ENCODE measurements at places on chromosomes 4 and X.

DNA sequence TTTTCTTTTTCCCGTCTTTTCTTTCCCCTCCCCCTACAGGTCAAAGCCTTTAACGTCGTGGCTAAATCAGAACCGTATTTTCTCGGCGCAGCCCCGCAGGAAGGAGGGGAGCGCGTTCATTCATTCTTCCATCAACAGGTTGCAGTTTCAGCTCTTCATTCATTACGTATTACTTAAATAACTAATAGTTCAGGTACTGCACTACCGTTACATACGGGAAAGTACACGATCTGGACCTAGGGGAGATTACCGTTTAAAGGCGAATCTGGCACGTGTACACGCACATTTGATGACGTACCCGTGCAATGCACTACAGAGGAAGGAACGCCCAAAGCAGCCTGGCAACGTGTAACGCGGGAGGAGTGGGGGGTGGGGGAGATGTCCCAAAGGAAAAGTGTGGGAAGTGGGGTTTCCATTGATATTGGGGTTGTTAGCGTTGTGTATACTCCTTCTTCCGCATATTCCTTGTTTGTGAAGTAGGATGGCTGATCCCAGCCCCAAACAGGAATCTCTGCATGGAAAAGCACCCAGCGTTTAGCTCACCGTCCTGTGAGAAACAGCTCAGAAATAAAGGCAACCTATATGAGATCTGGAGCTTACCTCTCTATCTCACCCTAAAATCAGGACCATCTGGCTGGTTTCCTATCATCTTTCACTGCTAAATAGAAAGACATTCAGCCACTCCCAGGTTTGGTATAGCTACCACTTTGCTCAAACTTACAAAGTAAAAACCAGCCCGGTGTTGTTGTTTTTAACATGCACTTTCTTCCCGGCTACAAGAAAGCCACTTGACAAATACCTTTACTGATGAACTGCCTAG, 585 bp upstream of the SEC24D start:
- peak; percentile 14 for DNase-seq

GRCh38 chrX:10697616-10698317, 77.4 kb upstream of the MID1 start:
- DNase-seq = no peak

DNA sequence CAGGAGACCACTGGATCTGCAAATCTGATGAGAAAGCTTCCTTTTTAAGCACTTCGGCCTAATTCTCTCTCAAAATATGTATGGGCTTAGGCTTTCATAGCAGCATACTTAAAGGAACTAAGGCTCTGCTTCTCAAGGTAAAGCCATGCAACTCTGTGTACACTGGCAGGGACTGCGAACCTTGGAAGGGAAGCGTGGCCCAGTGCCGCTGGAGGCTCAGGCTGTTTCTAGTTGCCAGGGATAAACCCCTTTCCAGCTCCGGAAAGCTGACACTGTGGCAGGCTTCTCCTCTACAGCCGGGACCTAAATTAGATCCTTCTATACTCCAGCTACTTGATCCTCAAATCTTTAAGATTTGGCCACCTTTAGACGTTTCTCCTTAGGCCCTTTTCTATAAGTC, 1091.3 kb upstream of the TENM3 start:
- DNase-seq = no peak

DNA sequence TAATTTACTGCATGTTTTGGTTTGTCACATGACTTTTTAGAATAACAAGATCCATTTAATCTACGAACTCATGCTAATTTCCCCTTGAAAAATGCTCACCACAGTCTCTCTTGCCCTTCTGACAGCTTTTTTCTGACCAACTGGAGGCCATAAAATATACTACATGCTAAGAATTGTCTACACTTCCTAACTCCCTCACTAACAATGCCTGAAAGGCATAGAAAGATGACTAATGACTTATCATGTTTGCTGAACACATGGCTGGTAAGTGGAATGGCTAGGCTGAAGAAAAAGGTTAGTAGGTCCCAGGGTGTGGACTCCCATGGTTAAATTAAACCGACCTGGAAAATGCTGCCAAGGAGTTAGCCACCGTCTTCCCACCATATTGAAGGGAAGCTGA, 309.9 kb downstream of the SPOCK3 start:
- DNase-seq = no peak

GRCh38 chr4:21778702-21779101, 169.9 kb downstream of the KCNIP4 start:
- DNase-seq = no peak

GRCh38 chr4:154376486-154376885, 115.1 kb downstream of the DCHS2 start:
- DNase-seq = no peak

GRCh38 chr4:52983563-52984303, 121.6 kb downstream of the RASL11B start:
- DNase-seq = no peak

DNA sequence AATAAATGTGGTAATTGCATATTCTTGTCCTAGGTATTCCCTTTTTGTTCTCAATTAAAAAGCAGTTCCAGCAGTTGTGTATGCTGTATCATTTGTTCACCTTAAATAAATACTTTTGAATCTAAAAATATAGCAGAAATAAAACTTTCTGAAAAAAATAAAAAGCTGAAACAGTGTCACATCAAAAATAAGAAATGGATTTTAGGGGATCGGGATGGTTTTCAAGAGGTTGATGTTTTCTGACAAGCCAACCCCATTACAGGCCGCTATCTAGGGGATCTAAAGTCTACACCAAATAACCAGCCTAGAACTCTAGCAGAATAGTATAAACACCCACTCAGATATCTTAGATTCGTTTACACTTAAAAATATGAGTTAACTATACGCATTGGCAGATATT, 95.4 kb upstream of the MAML3 start:
- no peak for DNase-seq

GRCh38 chrX:8743126-8743732, 11.3 kb upstream of the ANOS1 start:
- DNase-seq = peak; percentile 47

GRCh38 chr4:176690716-176691115, 102.0 kb downstream of the VEGFC start:
- DNase-seq = no peak

DNA sequence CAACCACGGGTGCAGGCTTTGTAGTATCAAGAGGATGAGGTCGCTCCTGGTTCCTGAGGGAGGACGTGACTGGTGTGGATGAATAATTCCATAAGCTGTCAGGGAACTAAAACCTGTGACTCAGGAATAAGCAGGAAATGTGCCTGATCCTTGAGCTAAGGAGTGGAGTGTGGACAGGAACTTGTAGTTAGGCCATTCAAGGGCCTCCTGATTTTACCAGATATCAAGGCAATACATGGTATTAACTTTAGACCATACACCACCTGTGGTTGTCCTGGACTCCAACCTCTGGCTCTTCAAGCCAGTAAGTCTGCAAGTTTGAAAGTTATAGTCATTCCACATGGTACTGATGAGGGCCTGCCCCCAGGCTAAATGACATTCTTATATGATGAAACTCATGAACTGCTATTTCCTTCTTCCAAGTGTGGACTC, 12.1 kb upstream of the ING2 start:
- no peak for DNase-seq

Data from stimulated activated CD4-positive, alpha-beta T cell treated with anti-CD3 and anti-CD28 coated beads, Interleukin-12 subunit alpha, Interleukin-12 subunit beta, amount 100 ng/mL, for 24 hours (primary cell).